H9 (cell line): ENCODE measurements at places on chromosomes 4 and X.

GRCh38 chr4:174575436-174575835, 53.1 kb upstream of the HPGD start:
- no peak for DNase-seq

GRCh38 chrX:81615979-81616378, 414.1 kb downstream of the SH3BGRL start:
- no peak for DNase-seq

GRCh38 chr4:10030972-10031667, 9.8 kb upstream of the SLC2A9 start:
- DNase-seq = peak; percentile 10

- no peak for DNase-seq
Observed at GRCh38 chr4:40887764-40888131, 138.0 kb downstream of the NSUN7 start.

DNA sequence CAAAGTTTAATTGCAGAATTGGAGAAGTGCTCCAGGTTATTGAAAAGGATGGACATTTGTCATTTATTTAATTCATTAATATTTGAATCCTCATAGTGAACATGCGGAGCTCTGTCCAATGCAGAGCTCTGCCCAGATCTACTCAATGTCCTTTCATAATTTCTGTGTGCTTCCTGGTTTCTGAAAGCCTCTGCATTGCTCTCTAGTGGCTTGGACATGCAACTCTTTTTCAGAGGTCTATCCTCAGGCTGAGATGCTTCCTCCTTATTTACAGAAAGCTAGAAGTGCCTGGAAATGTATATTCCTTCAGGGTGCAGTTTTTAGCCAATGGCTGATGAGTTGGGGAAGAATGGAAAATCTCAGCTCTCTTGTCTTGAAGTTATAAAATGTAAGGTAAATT, 786.1 kb upstream of the AADAT start:
- no peak for DNase-seq

- DNase-seq = no peak
Observed at GRCh38 chrX:21756785-21757529, 959 bp downstream of the SMPX start.

DNA sequence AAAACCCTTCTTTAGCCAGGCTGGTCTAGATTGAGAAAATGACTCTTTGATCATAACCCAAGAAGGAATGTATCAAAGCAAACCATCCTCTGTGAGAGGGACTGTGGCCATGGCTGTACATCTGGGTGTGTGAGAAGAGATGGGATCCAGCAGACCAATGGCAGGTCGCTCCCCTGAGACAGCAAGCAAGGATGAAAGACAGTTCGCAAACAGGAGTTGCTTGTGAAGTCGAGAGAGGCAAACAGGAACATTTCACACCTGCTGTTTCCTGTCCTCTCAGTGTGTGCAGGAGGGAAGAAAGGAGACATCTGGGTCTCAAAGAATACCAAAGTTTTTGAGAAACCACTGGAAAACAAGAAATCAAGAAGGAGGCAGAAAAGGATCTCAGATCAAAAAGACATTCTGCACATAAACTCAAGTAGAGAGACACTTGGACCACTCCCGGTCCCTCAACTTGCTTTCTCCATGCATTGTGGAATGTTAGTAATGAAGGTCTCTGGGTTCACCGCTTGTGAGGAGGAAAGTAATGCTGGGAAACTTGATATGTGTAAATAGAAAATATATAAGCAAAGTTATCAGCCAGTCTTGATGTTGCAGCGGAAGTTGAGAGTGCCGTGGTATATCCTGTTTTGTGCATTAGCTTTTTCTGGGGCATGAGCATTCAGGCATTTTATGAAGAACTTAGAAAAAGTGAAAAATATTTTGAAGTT, 327.5 kb downstream of the BMPR1B start:
- no peak for DNase-seq

DNA sequence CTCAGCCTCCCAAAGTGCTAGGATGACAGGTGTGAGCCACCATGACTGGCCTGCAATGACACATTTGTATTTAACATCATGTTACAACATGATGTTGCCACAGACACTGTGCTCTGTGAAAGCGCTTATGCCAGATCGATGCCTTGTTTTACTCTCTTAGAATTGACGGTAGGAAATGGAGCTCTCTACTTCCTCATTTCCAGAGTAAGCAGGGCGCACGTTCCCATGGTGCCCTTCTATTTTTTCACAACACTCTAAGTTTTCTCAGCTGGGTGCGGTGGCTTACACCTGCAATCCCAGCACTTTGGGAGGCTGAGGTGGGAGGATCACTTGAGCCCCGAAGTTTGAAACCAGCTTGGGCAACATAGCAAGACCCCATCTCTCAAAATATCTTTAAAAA, 60.7 kb upstream of the DHRSX start:
- no peak for DNase-seq

GRCh38 chr4:76896614-76897535, 1.1 kb downstream of the SOWAHB start:
- peak; percentile 62 for DNase-seq

GRCh38 chrX:74230094-74230493, 73.9 kb upstream of the ZCCHC13 start:
- DNase-seq = no peak

- DNase-seq = no peak
Observed at GRCh38 chr4:26073886-26074560, 160.0 kb downstream of the SMIM20 start.
